Renal cortex interstitium (tissue), 15 donors: ENCODE measurements at places on chromosomes 4 and X. TPM values are rescaled to one million over a fixed set of nuclear protein-coding genes. Genes with fewer than 3 reads are reported as not detected.

Gene MAGIX
- polyA plus RNA-seq: 6.9 TPM

Gene WNK3
- polyA plus RNA-seq: 5.2 TPM

Gene EPHA5
- 0.40 TPM for polyA plus RNA-seq

Gene ABCD1
- polyA plus RNA-seq: 7.9 TPM

Gene MAP3K15
- polyA plus RNA-seq: 4.8 TPM

Gene TRPC3
- 1.5 TPM for polyA plus RNA-seq

Gene MAGEA12
- polyA plus RNA-seq: not detected

Gene LDOC1
- 68.4 TPM for polyA plus RNA-seq

Gene SPANXN4
- polyA plus RNA-seq: not detected

Gene F8A3
- 8.0 TPM for polyA plus RNA-seq

Gene FRMD7
- 1.2 TPM for polyA plus RNA-seq

Gene SFRP2
- 26.7 TPM for polyA plus RNA-seq

Gene PASD1
- not detected for polyA plus RNA-seq

Gene CXCL5
- polyA plus RNA-seq: 0.12 TPM

Gene GPR82
- polyA plus RNA-seq: 0.06 TPM

Gene DGAT2L6
- not detected for polyA plus RNA-seq

Gene NPY1R
- polyA plus RNA-seq: 14.9 TPM

Gene SH3D19
- 31.4 TPM for polyA plus RNA-seq

Gene ZFP92
- polyA plus RNA-seq: 1.5 TPM

Gene C1QTNF7
- 24.5 TPM for polyA plus RNA-seq

Gene SPATA4
- polyA plus RNA-seq: 2.0 TPM

Gene NPFFR2
- 1.7 TPM for polyA plus RNA-seq

Gene PDHA2
- polyA plus RNA-seq: not detected

Gene TCEAL6
- polyA plus RNA-seq: 0.27 TPM

Gene TCEAL8
- polyA plus RNA-seq: 145 TPM

Gene MTNR1A
- 1.9 TPM for polyA plus RNA-seq

Gene KDM5C
- polyA plus RNA-seq: 78.0 TPM

Gene SORCS2
- 8.3 TPM for polyA plus RNA-seq

Gene RPA4
- not detected for polyA plus RNA-seq

Gene AFM
- polyA plus RNA-seq: 13.9 TPM

Gene TLR3
- polyA plus RNA-seq: 12.1 TPM

Gene LSM6
- polyA plus RNA-seq: 60.8 TPM

Gene PPP4R3C
- not detected for polyA plus RNA-seq

Gene NEUROG2
- not detected for polyA plus RNA-seq

Gene FGFBP2
- not detected for polyA plus RNA-seq
